ENCODE measurements at places on chromosomes 3 and 15. TPM values are rescaled to one million over a fixed set of nuclear protein-coding genes. Genes with fewer than 3 reads are reported as not detected.

The ZNF662 gene
- 3.0 TPM for total RNA-seq

- no peak for DNase-seq
Measured at GRCh38 chr3:53300826-53301225, 45.0 kb upstream of the TKT start.

The TRMT10C gene
- 9.1 TPM for total RNA-seq

The LRRK1 gene
- total RNA-seq, result 2.3 TPM

GRCh38 chr3:128070898-128071591, 18.8 kb downstream of the SEC61A1 start:
- no peak for DNase-seq

DNA sequence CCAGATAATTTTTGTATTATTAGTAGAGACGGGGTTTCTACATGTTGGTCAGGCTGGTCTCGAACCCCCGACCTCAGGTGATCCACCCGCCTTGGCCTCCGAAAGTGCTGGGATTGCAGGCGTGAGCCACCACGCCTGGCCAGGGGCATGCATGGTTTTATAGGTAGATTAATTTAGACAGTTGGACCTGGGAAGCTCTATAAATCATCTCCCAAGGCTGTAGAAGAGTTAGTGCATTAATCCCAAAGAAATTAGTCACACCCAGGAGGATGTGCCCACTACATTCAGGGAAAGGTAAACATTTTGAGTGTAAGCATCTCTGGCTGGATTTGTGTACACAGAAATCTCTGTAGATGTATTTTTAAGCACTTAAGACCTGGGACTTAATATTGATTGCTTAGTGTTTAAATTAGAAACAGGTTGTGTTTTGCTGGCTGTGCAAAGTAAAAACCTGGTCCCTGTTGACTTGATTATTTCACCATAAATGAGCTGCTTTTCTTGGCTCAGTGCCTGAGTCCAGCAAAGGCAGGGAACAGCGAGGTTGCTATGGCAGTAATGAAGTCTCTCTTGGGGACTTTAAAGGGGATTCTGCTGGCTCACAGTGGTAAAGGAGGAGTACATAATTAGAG, 19.2 kb downstream of the EXOSC7 start:
- peak; percentile 68 for DNase-seq

The MRPS25 gene
- total RNA-seq, result 56.4 TPM

DNA sequence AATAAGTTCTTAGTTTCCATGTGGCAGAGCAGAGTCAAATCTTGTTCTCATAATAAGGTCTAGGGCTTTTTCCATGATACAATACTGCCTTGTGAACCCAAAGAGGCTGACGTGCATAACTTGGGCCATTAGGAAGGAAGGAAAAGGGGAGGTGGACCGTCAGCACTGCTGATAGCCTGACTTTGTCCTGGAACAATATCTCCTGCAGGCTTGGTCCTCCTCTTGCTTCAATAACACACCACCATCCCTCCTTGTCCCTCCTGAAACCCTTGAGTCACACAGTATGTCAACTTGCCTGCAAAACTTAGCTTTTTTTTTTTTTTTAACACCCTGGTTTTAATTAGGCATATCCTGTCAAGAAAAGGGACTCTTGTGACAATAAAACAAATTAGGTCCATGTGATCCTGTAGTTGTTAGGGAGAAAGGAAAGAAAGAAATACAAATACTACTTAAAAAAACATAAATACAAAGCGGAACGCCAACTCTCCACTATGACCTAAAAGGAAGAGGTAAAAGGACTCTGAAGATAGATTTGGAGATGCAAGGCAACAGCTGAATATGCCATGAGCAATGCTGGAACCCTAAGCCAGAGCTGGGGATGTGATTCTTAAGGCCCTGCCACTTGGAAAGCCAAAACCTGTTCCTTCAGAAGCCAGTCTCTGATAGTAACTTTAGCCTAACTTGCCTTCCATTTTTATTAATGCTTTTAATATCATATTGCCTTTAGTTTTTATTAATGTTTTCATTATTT, 67.0 kb downstream of the WWTR1 start:
- DNase-seq, result no peak

DNA sequence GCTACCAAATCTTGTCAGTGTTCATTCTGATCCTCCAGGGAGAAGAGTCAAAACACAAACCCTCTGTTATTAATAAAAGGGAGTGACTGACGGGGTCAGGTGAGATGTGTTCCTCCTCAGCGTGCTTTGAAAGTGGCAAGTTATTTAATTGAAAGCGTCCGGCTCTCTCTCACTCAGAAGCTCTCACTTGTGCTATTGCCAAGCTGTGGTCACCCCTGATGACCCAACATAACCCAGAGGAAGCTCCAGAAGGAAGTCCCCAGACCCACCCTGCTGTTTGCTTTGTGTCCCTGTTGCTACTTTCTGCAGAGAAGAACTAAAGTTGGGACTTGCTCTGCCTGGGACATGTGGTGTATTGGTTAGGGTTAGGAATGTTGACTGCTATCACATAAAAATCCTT, 235.6 kb downstream of the EDEM1 start:
- DNase-seq, result no peak

The WDR72 gene
- 11.8 TPM for total RNA-seq

GRCh38 chr3:30948426-30948825, 54.0 kb upstream of the GADL1 start:
- DNase-seq, result no peak

The RAB6B gene
- total RNA-seq, result 0.35 TPM

The SLC27A2 gene
- total RNA-seq, result 153 TPM

GRCh38 chr3:187919048-187919447, 173.8 kb upstream of the BCL6 start:
- no peak for DNase-seq

- DNase-seq, result no peak
Measured at GRCh38 chr3:55796533-55796932, 309.4 kb upstream of the WNT5A start.

- DNase-seq, result no peak
Measured at GRCh38 chr15:97053635-97054034, 723.1 kb downstream of the NR2F2 start.

- no peak for DNase-seq
Measured at GRCh38 chr3:184602372-184603150, 41.0 kb downstream of the EPHB3 start.

The MINAR1 gene
- total RNA-seq, result 0.05 TPM

GRCh38 chr15:66830358-66830757, 128.3 kb downstream of the SMAD6 start:
- DNase-seq, result no peak

The CTDSPL gene
- 22.1 TPM for total RNA-seq

The CLEC3B gene
- total RNA-seq, result 25.5 TPM

The BNC1 gene
- 0.13 TPM for total RNA-seq

DNA sequence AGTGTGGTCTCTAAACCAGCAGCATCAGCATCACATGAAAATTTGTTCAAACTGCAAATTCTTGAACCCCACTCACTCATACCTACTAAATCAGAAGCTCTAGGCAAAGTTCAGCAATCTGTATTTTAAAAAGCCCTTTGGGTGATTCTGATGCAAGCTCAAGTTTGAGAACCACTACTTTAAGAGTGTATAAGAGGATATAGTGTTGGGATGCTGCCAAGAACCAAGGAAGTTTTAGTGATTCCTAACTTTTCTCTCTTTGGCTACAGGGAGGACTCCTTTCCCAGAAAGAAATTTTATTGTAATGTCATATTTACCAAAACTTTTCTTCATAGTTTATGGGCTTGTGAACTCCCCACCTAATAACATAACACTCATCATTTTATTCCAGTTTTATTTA, 422.2 kb downstream of the TBC1D5 start:
- DNase-seq, result no peak

- no peak for DNase-seq
Measured at GRCh38 chr3:170801597-170801996, 68.4 kb downstream of the RPL22L1 start.

The SAMMSON gene
- not detected for total RNA-seq

- peak; percentile 76 for DNase-seq
Measured at GRCh38 chr3:170499562-170500156, 81.0 kb downstream of the CLDN11 start.

The TICRR gene
- 0.10 TPM for total RNA-seq

- no peak for DNase-seq
Measured at GRCh38 chr3:55476515-55476914, 10.6 kb downstream of the WNT5A start.

- DNase-seq, result no peak
Measured at GRCh38 chr3:98172621-98173020, 6.1 kb downstream of the OR5H15 start.

- peak; percentile 44 for DNase-seq
Measured at GRCh38 chr15:84839714-84840113, 22.6 kb downstream of the ALPK3 start.

- DNase-seq, result no peak
Measured at GRCh38 chr15:74040109-74040850, 42.1 kb downstream of the GOLGA6A start.

The FAM43A gene
- 1.5 TPM for total RNA-seq

DNA sequence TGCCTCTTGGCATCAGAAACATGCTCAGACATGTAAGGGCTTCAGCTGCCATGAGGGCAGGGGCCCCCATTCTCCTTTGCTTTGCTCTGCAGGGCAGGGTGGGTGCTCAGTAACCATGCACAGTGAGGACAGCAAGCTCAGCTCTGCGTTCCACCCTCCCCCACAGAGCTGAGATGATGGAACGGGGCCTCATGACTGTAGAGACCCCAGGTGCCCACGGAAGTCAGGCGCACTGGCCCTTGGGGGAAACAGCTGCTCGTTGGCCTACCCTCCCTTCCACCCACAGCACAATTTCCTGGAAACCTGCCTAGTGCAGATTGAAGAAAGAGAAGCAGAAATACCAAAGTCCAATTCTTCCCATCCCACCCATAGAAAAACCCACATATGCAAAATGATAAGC, 10.5 kb downstream of the CTXND1 start:
- DNase-seq, result no peak

DNA sequence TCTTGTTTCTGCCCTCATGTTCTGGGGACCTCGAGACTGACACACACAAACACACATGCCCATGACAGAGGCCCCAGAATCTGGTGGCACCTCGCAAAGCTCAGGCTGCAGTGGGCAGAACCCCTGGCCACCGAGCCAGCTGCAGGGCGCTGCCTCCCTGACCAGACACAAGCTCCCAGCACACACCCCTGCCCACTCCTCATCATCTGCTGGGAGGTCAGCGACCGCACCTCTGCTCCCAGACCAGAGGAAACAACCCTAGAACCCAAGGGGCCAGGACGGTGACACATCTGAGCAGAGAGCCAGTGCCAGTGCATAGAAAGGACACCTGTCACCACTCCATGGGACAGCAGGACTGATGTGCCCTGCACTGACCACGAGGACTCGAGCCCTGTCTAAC, 43.2 kb downstream of the HMCES start:
- DNase-seq, result no peak

GRCh38 chr15:43132830-43133429, 456 bp upstream of the TMEM62 start:
- no peak for DNase-seq

The NAA80 gene
- total RNA-seq, result 4.9 TPM

GRCh38 chr15:32994810-32995424, 199.6 kb downstream of the FMN1 start:
- no peak for DNase-seq

- DNase-seq, result no peak
Measured at GRCh38 chr3:126982126-126982470, 817 bp upstream of the PLXNA1 start.

GRCh38 chr3:194259982-194260766, 91.0 kb downstream of the CPN2 start:
- peak; percentile 41 for DNase-seq

- no peak for DNase-seq
Measured at GRCh38 chr15:101386006-101386405, 91.0 kb upstream of the SNRPA1 start.

The CYP11A1 gene
- total RNA-seq, result 3.0 TPM

The KLHL40 gene
- not detected for total RNA-seq

GRCh38 chr3:122097141-122097540, 42.0 kb downstream of the CD86 start:
- no peak for DNase-seq

DNA sequence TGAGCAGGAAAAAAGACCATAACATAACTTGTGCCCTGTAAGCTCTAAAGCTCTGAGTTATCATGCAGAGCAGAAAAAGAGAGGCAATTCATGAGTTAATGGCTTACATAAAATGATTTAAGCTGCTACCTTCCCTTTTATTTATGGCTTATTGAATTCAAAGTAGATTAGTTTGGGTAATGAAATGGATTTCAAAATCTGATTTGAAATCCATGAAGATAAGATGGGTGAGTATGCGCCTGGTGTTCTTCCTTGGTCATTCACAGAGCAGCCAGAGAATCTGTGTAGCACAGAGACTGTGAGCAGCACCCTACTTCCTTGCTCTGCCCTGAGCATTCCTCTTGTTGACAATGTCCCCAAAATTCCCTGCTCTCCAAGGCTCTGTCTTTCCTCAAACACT, 36.2 kb upstream of the MRPL3 start:
- DNase-seq, result no peak

The KBTBD8 gene
- 1.5 TPM for total RNA-seq

- DNase-seq, result no peak
Measured at GRCh38 chr3:67648701-67649100, 5.7 kb downstream of the SUCLG2 start.

The TRANK1 gene
- total RNA-seq, result 27.1 TPM

The RBM6 gene
- total RNA-seq, result 45.7 TPM

The LPP gene
- 63.6 TPM for total RNA-seq

The OXTR gene
- total RNA-seq, result 0.05 TPM

DNA sequence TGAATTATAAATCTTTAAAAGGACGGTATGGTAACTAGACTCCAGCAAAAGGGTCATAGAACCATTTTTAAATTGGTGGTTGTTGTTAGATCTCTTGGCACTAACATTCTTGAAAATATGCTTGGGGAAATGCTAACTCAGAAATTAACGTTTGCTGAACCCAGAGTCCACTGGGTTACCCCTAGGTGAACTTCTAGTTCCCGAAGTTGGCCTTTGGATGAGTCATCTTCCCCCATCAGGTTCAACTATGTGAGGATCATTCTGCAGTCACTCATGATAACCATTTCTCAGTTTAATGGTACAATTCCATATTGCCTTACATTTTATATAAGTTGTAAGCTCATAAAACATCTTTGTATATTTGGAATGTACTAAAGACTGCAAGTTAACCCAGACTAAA, 204.7 kb downstream of the THSD4 start:
- no peak for DNase-seq

All from left lobe of liver (tissue), 2 donors.